ENCODE measurements at places on chromosomes 6 and 20.

DNA sequence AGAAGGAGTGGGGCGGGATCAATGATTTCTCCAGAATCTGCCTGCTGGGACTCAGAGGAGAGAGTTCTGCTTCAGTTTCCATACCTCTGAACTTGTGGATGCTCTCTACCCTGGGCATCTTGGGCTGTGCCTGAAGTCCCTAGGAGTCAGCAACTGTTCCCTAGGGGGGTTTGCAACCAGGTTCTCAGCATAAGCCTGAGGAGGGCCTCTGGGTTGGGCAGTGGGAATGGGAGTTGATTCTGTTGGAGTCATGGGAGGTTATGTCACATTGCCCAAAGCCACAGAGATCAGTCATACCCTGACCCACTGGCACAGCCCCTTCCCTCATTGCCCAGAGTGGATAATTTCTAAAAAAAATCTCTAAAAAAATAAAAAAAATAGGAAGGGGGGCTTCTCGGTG is 47.4 kb downstream of the MOCS1 start:
- H3K27ac ChIP-seq: no peak overlapping the region
- no peak overlapping the region for H3K4me3 ChIP-seq
- no peaks in the 10 kb centered on the region for H3K27me3 ChIP-seq
- DNase-seq: no peak
- no peaks in the 10 kb centered on the region for H3K4me1 ChIP-seq

DNA sequence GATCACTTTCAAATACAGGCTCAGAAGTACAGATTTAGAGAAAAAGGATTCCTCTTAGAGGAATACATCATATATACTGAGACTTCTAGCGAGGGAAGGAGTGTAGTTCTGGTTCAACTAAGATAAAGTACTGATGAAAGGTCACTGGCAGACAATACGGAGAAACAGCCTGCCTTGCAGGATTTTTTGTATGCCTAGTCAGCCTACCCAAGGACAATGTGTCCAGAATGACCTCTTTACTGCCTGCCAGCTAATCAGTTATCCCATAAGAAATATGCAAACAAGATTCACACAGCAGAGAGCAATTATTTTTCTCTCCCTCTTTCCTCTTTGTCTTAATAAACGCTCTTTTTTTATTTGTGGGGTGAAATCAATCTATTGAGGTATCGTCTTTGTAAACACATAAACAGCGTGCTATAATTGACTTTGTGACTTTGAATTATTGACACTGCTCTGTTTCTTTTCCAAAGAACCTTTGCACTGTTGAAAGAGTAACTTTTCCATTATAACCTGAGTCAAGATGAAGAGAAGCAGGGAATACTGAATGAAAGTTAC is 1.4 kb upstream of the TSPYL4 start:
- H3K36me3 ChIP-seq: no peaks in the 10 kb centered on the region
- no peaks in the 10 kb centered on the region for H3K27me3 ChIP-seq
- no peak overlapping the region for H3K27ac ChIP-seq
- H3K4me1 ChIP-seq: peaks cover 37% of the 10 kb centered on the region

GRCh38 chr6:146041282-146041681 is 12.4 kb downstream of the GRM1 start:
- no peak overlapping the region for H3K27ac ChIP-seq
- DNase-seq: no peak
- H3K4me3 ChIP-seq: no peak overlapping the region
- no peaks in the 10 kb centered on the region for H3K27me3 ChIP-seq

DNA sequence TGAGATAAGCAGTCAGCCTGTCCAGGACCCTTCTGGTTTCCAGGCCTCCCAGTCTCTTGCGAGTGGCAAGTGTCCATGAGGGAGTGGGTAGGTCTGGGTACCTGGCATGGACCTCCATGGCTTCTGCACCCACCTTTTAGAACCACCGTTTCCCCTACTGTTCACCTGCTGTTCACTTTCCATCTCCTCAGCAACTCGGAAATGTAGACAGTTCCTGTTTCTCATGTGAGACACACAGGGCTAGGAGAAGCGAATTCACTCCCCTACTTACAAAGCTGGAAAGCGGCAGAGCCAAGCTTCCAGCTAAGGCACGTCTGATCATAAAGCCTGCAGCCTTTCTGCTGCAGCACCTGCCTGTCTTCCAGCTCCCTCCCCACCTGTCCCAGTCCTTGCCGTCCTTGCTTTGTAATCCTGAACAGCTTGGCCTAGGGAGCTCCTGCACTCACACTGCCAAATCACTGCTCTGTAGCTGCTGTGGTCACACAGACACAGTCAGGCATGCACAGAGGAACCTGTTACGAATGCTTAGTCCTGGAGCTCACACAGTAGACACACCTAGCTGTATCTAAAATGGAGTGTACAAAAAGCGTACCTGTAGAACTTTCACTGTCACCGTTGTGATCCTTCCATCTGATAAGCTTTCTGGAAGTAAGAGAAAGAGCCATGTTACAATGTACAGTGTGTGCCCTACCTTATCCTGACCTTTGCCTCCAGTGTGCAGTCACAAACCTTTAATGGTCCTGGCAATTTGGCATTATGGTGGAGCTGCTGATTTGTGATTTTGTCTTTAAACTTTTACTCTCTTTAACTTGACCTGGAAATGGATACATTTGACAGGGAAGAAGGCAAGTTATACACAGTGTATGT is 294.1 kb downstream of the NRN1 start:
- no peak for DNase-seq
- H3K27ac ChIP-seq: no peak overlapping the region
- peaks cover 4% of the 10 kb centered on the region for H3K36me3 ChIP-seq
- no peaks in the 10 kb centered on the region for H3K27me3 ChIP-seq
- H3K4me3 ChIP-seq: no peak overlapping the region
- H3K4me1 ChIP-seq: no peaks in the 10 kb centered on the region

- no peak for DNase-seq
- H3K4me3 ChIP-seq: peak overlapping the region; percentile 49
- H3K4me1 ChIP-seq: peaks cover 26% of the 10 kb centered on the region
- peak overlapping the region; percentile 62 for H3K27ac ChIP-seq
- no peaks in the 10 kb centered on the region for H3K27me3 ChIP-seq
Measured at GRCh38 chr6:24990944-24991809, 55.4 kb upstream of the RIPOR2 start.

- no peak within 1 kb of the TSS for H3K27ac ChIP-seq
- no peaks in the 10 kb centered on the region for H3K4me1 ChIP-seq
- H3K36me3 ChIP-seq: no peaks in the 10 kb centered on the region
- DNase-seq: no peak
- H3K4me3 ChIP-seq: peak within 1 kb of the TSS; percentile 48
Measured at GRCh38 chr6:144008120-144008811, at the start of gene PLAGL1. Gene PLAGL1, minus strand, starts transcription at chr6:144008259. Its CDS starts 60,123 bp downstream, at chr6:143948136.

DNA sequence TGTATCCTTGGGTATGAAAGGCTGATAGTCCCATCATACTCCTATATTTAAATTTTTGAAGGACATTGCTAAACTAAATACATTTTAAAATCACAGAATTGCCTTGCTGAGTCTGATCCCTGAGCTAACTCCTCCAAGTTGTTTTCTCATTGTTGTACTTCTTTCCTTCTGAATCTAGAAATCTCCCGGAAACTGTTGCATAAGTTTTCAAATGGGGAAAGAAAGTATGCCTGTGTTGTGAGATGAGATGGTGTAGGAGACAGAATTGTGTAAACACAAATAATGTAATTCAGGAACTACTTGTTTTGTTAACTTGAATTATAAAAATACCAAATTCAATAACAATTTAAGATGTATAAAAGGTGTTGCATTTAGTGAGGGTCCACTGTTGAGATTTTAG is 7.3 kb downstream of the PNRC1 start:
- peaks cover 31% of the 10 kb centered on the region for H3K36me3 ChIP-seq
- H3K27me3 ChIP-seq: no peaks in the 10 kb centered on the region
- no peak overlapping the region for H3K4me3 ChIP-seq
